ENCODE measurements at places on chromosomes 2 and 18.

DNA sequence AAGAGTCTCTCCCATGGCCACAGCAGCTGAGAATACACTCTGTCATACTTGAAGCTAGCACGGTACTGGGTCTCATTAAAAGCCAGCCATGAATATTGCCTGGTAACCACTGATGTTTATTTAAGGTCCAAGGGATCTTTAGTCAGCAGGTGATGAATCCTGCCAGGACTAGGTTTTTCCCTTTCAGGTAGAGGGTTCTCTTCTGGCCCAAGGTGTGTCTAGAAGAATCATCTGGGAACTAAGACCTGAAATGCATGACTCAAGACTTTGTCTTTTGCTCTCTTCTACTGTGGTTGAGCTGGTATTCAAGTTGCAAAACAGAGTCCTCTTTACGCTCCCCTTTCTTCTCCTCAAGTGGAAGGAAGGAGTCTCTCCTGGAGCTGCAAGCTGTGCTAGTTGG, 400.5 kb upstream of the FSIP2 start:
- DNase-seq, result no peak

GRCh38 chr2:62738981-62739936, 33.7 kb downstream of the EHBP1 start:
- DNase-seq, result no peak

DNA sequence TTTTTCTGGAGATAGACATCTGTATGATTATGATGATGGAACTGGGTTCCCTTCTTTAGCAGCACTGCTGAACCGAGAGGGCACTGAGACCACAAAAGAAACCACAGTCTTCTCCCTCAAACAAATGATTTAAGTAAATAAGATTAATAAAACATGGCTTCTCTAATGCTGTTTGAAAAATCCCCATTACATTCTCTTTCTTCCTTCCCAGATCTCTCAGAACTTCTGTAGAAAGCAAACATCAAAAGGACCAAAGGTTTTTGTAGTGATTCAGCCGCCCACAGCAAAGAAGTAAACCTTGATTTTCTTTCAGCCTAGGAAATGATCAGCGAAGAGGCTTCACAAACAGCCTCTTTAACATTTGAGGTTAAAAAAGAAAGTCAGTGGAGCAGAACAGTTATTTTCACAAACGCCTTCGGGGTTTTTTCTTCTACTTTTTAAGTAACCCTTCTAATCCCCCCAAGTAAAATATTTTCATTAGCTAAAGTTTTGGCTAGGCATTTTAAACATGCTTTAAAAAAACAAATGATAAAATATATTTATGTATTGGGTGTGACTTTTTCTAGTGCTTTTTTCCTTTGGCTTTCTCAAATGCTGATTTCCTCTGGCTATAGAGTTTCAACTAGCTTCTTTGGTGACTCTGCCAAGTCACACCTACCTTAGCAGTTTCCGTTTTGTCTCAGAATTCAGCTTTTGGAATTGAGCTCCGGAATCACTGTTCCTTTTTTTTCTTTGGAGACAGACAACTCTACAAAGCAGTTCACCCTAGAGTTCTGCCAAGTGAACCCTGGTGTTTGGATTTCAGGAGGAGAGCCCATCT, 89.6 kb downstream of the UPP2 start:
- DNase-seq, result peak; percentile 6

- DNase-seq, result no peak
Measured at GRCh38 chr2:446963-447530, 159.2 kb upstream of the ALKAL2 start.

DNA sequence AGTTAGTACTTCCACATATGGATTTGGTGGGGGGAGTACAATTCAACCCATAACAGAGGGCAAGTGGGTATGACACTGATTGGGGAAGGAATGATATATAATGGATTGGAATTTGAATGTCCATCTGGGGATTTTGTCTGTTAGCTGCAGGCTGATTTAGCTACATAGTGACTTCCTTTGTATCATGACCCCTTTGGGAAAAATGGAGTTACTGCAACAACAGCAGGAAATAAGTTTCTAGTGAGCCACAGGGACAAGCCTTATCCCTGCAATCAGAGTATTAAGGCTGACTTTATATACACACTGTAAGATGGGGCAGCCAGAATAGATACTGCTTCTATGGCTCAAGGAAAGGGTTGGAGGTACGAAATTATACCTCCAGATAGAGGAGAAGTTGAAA, 404.4 kb upstream of the MEIS1 start:
- DNase-seq, result no peak

DNA sequence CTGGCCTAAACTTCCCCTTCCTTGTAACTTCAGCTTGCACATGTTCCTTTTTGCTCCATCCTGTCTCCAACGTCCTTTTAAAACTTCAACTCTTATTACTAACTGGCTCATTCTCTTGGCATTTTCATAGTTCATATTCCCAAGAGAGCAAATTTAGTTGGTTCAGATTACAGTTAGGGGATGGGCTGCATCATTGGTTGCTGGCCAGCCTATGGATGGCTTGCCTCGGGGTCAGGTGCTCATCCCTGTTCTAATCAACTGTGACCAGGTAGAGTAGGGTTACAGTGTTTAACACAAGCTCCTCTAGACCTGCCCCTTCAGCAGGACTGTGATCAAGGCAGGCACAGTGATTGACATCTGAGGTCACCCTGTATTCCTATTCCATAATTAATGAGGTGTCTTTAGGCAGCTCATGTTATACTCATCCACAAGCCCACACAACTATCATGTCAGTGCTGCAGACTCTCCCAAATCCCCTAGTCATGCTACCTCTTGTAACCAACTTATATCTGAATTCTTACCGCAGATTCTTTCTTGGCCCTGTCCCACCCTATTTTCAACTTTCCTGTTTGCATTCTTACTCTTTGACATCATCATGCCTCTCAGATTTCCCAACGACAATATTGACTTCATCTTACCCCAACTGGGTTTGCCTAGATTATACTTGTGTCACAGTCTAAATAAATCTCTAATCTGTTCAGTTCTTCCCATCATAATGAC, 293.3 kb downstream of the MTX2 start:
- no peak for DNase-seq

GRCh38 chr2:42298132-42298531, 62.9 kb downstream of the COX7A2L start:
- no peak for DNase-seq

DNA sequence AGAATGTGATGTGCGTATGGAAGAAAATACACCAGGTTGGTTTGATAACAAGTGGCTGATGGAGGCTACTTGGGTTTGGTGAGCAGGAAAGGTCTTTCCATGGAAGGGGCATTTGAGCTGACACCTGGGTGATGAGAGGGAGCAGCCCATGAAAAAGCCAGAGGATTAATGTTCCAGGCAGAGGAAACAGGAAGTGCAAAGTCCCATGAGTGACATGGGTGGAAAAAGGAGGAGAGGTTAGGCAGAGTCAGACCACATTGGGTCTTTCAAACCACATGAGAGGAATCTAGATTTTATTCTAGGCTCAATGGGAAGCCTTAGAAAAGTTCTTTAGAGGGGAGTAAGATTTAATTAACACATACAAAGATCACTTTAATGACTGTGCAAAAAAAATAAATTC, 195.7 kb downstream of the LRATD1 start:
- DNase-seq, result no peak
